ENCODE measurements at places on chromosomes 2 and 18. TPM values are rescaled to one million over a fixed set of nuclear protein-coding genes. Genes with fewer than 3 reads are reported as not detected.
A peak's percentile ranks its signal among the peaks of the same experiment; 100 is the strongest.

GRCh38 chr18:76495435-76496193 is 572 bp upstream of the ZNF516 start:
- H3K4me1 ChIP-seq: no peaks in the 10 kb centered on the region
- no peaks in the 10 kb centered on the region for H3K36me3 ChIP-seq
- DNase-seq: peak; percentile 49
- H3K27me3 ChIP-seq: no peaks in the 10 kb centered on the region
- H3K27ac ChIP-seq: peak overlapping the region; percentile 81

GRCh38 chr2:169683054-169683424 is 11.2 kb downstream of the CFAP210 start:
- no peak overlapping the region for H3K27ac ChIP-seq
- no peaks in the 10 kb centered on the region for H3K27me3 ChIP-seq
- no peaks in the 10 kb centered on the region for H3K36me3 ChIP-seq
- no peak for DNase-seq
- H3K4me1 ChIP-seq: no peaks in the 10 kb centered on the region

DNA sequence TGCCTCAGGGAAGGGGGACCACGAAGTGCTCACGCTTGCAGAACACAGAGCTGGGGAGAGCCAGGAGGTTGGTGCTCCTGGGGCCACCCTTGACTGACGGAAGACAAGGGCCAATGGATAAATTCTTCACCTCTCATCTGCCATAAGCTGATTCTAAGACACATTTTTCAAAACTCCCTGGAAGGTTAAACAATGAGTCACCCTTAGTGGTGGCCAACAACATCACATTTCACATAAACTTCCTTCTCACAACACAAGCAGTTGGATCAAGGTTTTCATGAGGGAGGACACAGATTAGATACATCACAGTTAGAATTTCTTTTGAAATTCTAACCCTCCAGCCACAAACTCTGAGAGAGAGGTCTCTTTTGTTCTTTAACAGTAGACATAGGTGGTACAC is 713.6 kb upstream of the POU3F3 start:
- no peaks in the 10 kb centered on the region for H3K36me3 ChIP-seq
- H3K27ac ChIP-seq: no peak overlapping the region
- H3K4me3 ChIP-seq: no peak overlapping the region
- H3K27me3 ChIP-seq: no peaks in the 10 kb centered on the region

TYMS gene
- total RNA-seq: not detected

PID1 gene
- 20.5 TPM for total RNA-seq

Measured in gastrocnemius medialis (tissue), 4 donors.